ENCODE measurements at places on chromosomes 6 and 20.
A peak's percentile ranks its signal among the peaks of the same experiment; 100 is the strongest.

DNA sequence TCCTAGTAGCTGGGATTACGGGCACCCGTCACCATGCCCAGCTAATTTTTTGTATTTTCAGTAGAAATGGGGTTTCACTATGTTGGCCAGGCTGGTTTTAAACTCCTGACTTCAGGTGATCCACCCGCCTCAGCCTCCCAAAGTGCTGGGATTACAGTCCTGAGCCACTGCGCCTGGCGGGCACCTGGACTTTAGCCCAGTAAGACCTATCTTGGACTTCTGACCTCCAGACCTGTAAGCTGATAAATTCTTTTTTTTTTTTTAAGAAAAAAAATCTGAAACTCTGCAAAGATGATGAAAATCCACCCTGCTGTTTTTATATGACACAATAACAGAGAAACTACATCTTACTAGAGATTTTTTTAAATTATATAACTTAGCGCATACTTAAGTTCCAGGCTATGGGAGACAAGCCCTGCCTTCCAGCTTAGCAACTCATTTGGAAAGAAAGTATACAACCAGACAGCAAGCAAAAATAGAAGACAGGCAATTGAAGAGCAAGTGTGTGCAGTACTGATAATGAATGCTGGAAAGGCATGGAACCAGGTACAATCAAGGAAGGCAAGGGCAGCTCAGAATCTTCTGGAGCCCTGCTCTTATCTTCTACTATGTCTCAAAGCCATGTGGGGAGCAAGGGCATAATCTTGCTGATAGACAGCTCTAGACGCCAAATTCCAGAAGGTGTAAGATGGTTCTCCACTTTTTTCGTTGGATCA, 104.2 kb downstream of the CD83 start:
- no peak for DNase-seq

DNA sequence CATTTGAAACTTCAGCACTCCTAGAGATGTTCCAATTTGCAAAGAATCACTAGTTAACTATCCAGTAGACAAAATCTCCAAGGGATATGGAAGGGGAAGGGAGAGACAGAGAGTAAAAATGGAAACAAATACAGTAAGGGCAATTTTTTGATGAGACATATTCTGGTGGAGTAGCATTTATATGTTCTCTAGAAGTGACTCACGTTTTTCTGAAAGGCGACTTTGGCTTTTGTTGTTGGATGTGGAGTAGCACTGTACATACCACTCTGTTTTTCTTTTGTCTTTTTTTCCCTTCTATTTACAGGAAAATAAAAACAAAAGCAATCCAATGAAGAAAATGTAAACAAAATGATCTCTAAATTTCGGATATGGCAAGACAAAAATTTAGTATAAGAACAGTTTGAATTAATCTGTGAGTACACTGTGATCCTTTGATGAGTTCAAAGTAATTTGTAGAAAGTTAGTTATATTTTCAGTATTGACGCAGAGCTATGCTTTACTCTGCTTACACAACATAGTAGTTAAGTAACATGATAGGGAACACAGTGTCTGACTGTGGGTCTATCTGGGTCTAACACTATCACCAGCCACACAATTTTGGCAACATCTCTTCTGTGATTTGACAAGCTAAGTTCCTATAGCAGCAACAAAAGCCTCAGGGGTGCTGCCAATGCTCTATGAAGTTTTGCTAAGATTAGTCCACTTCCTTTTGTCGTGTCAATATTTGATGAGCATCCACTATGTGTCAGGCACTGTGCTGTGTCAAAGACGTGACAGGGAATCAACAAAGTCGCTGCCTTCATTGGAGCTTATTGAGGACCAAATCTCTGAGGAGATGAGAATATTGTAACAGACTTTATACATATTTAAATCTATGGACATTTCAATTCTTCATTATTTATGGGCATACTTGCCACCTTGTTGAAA, 27.3 kb upstream of the TAGAP start:
- DNase-seq = no peak

DNA sequence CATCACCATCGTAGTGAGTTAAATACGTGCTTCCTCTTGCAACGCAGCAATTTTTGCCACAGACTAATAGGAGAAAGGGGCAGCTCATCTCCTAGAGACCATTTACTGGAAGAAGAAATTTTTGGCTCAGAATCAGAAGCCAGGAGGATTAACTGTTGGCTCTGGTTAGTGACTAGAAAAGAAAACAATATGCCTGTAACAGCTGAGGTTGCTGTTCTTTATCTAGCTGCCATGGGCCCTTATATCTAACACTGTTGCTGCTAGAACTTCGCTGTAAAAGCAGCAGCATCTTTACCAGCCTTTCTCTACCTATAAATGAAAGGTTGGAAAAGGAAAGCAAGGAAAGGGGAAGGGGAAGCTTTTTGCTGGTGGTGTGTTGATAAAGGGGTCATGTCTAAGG, 65.9 kb downstream of the FAM135A start:
- no peak for DNase-seq

GRCh38 chr20:45497971-45498494, 17.4 kb downstream of the SPINT3 start:
- DNase-seq = no peak

GRCh38 chr6:153312634-153313033, 181.6 kb upstream of the RGS17 start:
- peak; percentile 1 for DNase-seq

GRCh38 chr20:17419479-17420041, 111.6 kb downstream of the BFSP1 start:
- no peak for DNase-seq

DNA sequence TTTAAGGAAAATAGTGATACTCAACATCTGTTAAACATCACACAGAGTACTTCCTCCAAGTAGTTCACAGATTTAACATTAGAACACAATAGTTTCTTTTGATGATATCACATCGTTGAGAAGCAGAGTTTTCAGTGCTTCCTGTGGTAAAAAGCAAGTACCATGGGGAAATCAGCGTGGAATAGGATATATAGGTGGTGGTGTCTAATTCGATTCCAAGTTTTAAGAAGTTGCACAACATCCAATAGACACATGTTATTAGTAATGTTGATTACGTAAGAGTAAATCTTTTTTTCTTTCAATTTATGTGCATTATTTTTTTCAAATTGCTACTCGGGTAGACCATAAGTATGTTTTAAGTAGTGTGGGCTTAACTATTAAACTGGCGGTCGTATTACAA, 360.7 kb downstream of the NKAIN2 start:
- DNase-seq = no peak
